ENCODE measurements at places on chromosomes 6 and 20.

GRCh38 chr6:169669147-169669546 is 32.7 kb downstream of the WDR27 start:
- DNase-seq = no peak
- H3K27me3 ChIP-seq = no peaks in the 10 kb centered on the region
- no peak overlapping the region for H3K27ac ChIP-seq
- no peak overlapping the region for H3K4me3 ChIP-seq

GRCh38 chr20:5590899-5591298 is 159.3 kb upstream of the SHLD1 start:
- peak overlapping the region; percentile 79 for H3K27ac ChIP-seq
- no peaks in the 10 kb centered on the region for H3K27me3 ChIP-seq
- peaks cover 34% of the 10 kb centered on the region for H3K4me1 ChIP-seq
- H3K36me3 ChIP-seq = peaks cover 39% of the 10 kb centered on the region

DNA sequence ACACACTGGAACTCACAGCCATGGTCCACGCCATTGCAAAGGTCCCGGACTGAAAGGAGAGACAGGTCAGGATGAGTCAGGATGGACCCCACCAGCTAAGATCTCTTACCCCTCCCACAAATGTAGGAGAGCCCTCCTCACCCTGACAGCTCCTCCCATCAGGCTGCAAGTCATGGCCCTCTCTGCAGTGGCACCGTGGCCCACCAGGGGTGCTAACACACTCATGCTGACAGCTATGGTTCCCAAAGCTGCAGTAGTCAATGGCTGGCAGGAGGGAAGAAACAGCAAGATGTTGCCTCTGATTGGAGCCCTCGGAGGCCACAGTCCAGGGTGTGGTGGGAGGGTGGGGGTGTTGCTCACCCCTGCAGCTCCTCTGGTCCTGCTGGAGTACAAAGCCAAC is 5.7 kb upstream of the RBPJL start:
- no peak overlapping the region for H3K4me3 ChIP-seq
- DNase-seq = no peak
- H3K4me1 ChIP-seq = no peaks in the 10 kb centered on the region
- peaks cover 51% of the 10 kb centered on the region for H3K27me3 ChIP-seq
- H3K36me3 ChIP-seq = no peaks in the 10 kb centered on the region

GRCh38 chr20:2817341-2817726 is 1.2 kb downstream of the TMEM239 start:
- no peak overlapping the region for H3K27ac ChIP-seq
- peaks cover 2% of the 10 kb centered on the region for H3K36me3 ChIP-seq
- no peak for DNase-seq
- peaks cover 22% of the 10 kb centered on the region for H3K27me3 ChIP-seq
- H3K4me3 ChIP-seq = no peak overlapping the region
- H3K4me1 ChIP-seq = peaks cover 25% of the 10 kb centered on the region

DNA sequence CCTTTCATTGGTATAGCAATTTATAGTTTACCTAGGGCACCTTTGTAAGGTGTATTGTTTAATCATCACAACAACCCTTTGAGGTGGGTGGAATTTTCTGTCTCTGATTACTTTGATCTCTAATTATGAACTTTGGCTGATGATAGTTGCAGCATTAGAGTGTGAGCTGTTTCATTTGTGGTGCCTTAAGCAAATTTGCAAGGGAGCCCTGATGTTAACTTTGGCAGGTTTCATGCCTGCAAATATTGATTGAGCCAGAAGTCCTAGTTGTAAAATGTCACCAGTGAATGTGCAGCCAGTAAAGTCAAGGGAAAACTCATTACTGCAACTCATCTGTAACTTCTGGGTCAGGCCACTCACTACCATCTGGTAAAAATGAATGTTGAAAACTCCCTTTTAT is 29.8 kb downstream of the CTNNBL1 start:
- no peak overlapping the region for H3K27ac ChIP-seq
- H3K4me1 ChIP-seq = peaks cover 31% of the 10 kb centered on the region
- no peak overlapping the region for H3K4me3 ChIP-seq
- H3K36me3 ChIP-seq = no peaks in the 10 kb centered on the region

GRCh38 chr6:142361779-142362750 is 60.3 kb downstream of the ADGRG6 start:
- H3K36me3 ChIP-seq = no peaks in the 10 kb centered on the region
- no peaks in the 10 kb centered on the region for H3K4me1 ChIP-seq
- H3K27me3 ChIP-seq = peaks cover 25% of the 10 kb centered on the region
- H3K27ac ChIP-seq = no peak overlapping the region
- no peak overlapping the region for H3K4me3 ChIP-seq
- DNase-seq = no peak

DNA sequence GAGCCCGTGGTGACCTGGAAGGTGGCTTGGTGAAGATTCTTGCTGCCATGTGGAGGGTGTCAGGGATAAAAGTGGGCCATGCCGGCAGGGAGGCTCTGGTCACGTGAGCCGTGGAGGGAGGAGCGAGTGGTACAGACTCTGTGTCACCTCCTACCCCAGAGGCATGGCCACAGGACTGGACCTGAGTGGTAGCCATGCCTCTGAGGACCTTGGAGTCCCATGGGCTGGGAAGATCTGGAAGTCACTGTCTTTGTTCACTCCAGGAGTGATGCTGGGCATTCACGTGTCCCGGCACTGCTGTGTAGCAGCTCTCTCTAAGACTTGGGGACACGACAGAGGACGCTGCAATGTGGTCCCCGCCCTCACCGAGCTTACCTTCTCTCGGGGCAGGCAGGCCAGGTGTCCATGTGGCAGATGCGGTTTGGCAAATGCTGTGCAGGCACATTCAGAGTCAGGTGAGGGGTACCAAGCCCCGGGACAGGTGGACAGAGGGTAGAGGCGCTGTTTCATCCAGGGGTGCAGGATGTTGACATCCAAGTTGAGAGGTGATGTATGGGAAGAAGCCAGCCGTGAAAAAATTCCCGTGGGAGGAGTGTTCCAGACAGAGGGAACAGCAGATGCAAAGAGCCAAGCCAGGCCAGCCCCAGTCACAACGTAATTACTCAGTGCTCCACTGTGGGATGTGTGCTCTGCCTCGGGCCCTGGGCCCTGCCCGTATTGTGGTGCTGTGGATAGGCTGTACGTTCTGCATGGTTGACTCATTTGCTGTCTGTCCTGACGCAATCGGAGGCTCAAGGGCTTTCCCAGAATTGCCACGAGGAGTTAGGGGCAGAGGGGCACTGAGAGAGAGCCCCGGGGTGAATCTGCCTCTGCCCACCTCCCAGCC is 307.8 kb downstream of the TAF4 start:
- H3K27ac ChIP-seq = no peak overlapping the region
- H3K4me3 ChIP-seq = no peak overlapping the region
- H3K36me3 ChIP-seq = no peaks in the 10 kb centered on the region
- no peak for DNase-seq
- H3K27me3 ChIP-seq = peaks cover 17% of the 10 kb centered on the region

GRCh38 chr6:73258721-73259120 is 4.3 kb downstream of the KHDC1 start:
- no peak overlapping the region for H3K4me3 ChIP-seq
- H3K27ac ChIP-seq = no peak overlapping the region
- H3K4me1 ChIP-seq = peaks cover 11% of the 10 kb centered on the region
- no peaks in the 10 kb centered on the region for H3K36me3 ChIP-seq

- no peaks in the 10 kb centered on the region for H3K27me3 ChIP-seq
- no peak for DNase-seq
- peaks cover 12% of the 10 kb centered on the region for H3K36me3 ChIP-seq
Measured at GRCh38 chr6:41199552-41200246, 1.2 kb downstream of the TREML2 start.

Measured in central memory CD8-positive, alpha-beta T cell (primary cell).